ENCODE measurements at places on chromosomes 7 and 10. TPM values are rescaled to one million over a fixed set of nuclear protein-coding genes. Genes with fewer than 3 reads are reported as not detected.

DNA sequence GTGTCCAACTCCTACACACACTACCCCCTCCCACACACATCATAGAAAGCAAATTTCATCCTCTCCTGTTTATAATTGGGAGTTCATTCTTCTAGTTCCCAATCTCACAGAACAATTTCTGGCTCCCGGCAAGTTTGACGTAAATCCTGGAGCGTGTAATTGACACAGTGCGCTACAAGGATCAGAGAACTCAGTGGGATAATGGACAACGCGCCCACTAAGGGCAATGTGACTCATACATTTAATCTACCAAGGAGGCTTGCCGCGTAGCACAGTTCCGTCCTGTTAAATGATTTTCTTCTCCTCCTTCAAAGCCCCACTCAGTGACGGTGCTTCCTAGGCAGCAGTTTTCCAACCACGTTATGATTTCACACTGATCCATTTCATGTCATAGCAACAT lies 277.6 kb downstream of the SFMBT2 start:
- DNase-seq: no peak

DNA sequence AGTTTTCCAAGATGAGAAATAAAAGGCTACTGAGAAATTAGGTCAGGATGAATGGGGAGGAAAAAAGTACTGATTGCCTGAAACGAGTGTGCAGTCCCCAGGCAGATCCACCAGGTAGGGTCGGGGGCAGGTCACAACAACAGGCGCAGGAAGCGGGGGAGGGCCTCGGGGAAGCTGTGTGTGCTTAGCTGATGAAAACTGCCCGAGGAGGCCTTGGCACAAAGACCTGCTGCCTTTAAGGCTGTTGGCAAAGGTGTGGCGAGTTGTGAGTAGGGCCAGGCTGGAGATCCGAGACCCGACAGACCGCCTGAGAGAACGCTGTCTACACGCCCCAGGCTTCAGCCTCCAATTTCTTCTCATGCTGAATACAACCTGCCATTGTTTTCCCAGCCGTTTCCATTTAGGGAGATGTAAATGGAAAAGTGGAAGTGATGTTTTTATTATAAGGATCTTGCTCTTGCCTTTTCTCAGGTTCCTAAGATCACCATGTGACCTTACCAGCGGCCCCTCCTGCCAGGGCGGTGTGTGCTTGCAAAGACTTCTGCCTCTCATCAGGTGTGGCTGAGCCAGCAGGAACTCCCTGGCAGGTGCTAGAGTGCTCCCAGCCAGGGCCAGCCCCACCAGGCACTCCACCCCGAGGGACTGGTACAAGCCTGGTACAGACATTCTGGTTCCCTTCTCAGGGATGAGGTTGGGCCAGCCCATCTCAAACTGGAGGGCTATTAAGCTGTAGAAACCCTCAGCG lies 60.8 kb downstream of the DLG5 start:
- DNase-seq: no peak

- no peak for DNase-seq
Measured at GRCh38 chr10:88433565-88434186, 149.4 kb downstream of the RNLS start.

GRCh38 chr7:82594665-82595064 lies 151.1 kb upstream of the CACNA2D1 start:
- no peak for DNase-seq

GRCh38 chr7:391961-392524 lies 102.1 kb downstream of the FOXL3 start:
- no peak for DNase-seq

GRCh38 chr7:85150624-85151023 lies 36.2 kb downstream of the SEMA3D start:
- no peak for DNase-seq

DNA sequence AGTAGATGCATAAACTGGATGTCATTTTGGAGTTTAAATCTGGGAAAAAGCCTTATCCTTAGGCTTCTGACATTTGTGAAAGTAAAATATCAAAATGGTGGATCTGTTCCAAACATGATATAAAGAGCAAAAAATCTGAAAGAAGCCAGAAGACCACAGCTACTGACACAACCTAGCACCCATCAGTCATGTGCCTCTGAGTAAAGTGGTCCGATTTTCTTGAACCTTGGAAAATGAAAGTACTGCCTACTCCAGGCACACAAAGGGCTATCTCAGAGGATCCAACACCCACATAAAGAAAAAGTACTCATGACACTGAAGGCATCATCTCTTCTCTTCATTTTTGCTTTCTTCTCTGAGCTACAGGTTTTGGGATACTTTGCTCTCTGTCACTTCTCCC lies 150.7 kb downstream of the KMT2E start:
- no peak for DNase-seq

- peak; percentile 20 for DNase-seq
Measured at GRCh38 chr7:28687537-28687936, 270.6 kb downstream of the TRIL start.

DNA sequence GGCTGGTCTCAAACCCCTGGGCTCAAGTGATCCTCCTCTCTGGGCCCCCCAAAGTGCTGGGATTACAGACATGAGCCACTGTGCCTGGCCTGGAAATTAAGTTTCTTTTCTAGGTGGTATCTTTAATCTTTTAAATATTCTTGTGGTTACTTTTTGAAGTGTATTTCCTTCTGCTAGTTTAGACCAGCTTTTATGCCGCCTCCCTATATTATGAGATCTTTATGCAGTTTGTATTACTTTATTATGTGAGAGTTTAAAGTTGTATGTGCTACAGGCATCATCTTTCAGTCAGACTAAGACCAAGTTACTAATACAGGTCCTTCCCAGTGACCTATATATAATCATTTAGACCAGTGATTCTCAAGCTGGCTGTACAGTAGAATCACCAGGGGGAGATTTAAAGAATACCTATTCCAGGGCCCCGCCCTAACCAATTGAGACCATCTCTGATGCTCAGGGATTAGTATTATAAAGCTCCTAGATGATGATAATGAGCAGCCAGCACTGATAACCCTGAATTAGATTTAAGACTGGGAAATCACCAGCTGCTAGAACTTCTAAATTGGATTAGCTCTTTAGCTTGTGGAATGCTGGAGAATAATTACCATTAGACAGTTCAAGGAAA lies 11.3 kb downstream of the INPP5F start:
- no peak for DNase-seq

The AGAP9 gene
- total RNA-seq: 2.6 TPM

GRCh38 chr7:494259-494687 lies 25.4 kb downstream of the PDGFA start:
- no peak for DNase-seq

The STAG3 gene
- total RNA-seq: 0.77 TPM

GRCh38 chr10:70742537-70743429 lies 42.4 kb downstream of the TBATA start:
- peak; percentile 59 for DNase-seq

The HOXA2 gene
- 11.4 TPM for total RNA-seq

DNA sequence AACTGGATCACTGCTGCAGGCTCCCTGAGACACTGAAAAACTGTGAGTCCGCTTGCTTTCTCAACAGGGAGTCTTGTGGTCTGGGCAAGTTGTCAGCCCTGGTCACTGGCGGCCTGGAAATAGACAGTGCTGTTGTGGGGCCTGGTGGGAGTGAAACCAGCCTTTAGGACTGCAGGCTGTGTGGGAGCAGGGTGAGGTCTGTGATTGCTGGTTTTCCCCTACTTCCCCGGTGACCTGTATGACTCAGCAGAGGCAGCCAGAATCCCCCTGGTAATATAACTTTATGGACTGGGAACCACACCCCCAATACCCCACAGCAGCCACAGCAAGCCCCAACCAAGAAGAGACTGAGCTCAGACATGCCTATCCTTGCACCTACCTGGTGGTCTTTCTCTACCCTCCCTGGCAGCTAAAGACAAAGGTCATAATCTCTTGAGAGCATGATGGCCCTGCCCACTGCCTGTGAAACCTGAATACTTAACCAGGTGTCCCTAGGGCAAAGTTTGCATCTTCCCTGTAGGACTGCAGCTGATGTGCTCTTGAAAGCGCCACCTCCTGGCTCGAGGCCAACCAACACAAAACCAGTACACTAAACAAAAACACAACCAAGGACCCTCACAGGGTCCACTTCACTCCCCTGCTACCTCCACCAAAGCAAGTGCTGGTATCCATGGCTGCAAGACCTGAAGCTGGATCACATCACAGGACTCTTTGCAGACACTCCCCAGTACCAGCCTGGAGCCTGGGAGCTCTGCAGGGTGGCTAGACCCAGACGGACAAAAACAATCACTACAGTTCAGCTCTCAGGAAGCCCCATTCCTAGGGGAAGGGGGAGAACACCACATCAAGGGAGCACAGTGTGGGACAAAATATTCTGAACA lies 7.2 kb upstream of the ADAM22 start:
- DNase-seq: peak; percentile 68

DNA sequence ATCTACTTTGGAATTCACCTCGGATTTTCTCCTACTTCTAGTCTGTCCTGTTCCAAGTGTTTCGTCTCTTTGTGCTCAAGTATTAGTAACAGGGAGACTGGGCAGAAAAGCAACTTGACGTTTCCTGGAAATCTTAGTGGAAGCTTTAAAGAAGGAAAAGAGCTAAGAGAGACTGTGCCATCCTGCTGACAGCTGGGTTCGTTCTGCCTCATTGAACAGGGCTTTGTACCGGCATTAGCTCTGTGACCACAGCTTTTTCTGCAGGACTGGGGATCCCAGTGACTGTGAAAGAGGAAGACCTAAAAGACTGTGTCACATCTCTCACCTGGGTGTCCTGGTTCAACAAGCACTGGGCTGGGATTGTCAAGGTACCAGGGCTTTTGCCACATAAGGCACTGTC lies 70.8 kb upstream of the CDCA7L start:
- no peak for DNase-seq

- DNase-seq: peak; percentile 80
Measured at GRCh38 chr7:27300421-27300820, 57.8 kb downstream of the EVX1 start.

DNA sequence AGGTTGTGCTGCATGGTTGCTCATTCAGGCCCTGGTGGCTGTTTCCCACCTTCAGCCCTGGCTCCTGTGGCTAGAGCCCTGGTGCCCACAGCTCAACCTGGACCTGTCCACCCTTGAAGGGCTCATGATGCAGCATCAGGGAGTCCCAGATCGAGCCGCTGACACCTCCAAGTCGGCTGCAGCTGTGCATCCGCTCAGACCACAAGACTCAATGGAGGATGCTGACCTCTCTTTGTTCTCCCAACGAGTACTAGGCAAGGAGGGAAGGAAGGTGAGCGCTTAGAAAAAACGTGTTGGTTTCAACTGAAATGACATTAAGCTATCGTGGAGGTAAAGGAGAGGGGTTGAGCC lies 9.5 kb upstream of the C10orf95 start:
- DNase-seq: no peak

GRCh38 chr7:47282790-47283496 lies 299.0 kb downstream of the TNS3 start:
- no peak for DNase-seq

GRCh38 chr7:2802504-2803341 lies 41.4 kb downstream of the GNA12 start:
- DNase-seq: no peak

The PON1 gene
- not detected for total RNA-seq

The OR2A7 gene
- 0.11 TPM for total RNA-seq

DNA sequence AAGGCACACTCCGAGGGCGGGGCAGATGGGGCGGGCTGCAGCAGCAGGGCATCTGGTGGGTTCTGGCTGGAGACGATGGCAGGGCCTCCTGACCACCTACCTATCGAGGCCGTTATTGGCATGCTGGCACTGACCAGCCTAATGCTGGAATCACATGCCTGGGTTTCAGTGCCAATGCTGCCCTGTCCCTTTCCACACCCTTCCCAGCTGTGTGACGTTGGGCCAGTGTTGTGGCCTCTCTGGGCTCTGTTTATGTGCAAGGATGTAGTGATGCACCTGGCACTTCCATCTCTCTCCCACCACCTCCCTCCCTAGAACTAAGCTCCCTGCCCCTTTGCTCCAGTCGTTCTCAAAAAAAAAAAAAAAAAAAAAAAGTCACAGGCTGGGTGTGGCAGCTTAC lies 132.9 kb downstream of the ZMIZ1 start:
- no peak for DNase-seq

GRCh38 chr7:150003304-150003810 lies 129.6 kb downstream of the ATP6V0E2 start:
- no peak for DNase-seq

The LRGUK gene
- 5.5 TPM for total RNA-seq

GRCh38 chr7:101555269-101555920 lies 73.7 kb downstream of the MYL10 start:
- DNase-seq: no peak

- DNase-seq: no peak
Measured at GRCh38 chr10:75611172-75611992, 180.0 kb downstream of the LRMDA start.

The CHST12 gene
- total RNA-seq: 6.3 TPM

DNA sequence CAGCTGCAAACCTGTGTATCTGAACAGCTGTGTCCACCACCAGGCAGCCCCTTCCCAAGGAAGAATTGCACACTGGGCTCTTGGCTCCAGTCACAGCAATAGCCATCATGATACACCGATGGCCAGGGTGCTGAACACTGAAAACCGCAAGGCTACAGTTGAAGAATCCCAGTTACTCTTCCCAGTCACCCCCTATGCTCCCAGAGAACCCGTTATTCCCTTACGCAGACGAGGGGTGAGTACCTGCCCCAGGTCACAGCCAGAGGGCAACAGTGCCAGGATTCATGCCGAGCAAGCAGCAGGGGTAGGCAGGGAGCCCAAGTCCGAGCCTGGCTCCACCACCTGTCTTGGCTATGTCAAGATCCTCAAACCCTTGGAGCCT lies 57.8 kb downstream of the RASGEF1A start:
- no peak for DNase-seq

DNA sequence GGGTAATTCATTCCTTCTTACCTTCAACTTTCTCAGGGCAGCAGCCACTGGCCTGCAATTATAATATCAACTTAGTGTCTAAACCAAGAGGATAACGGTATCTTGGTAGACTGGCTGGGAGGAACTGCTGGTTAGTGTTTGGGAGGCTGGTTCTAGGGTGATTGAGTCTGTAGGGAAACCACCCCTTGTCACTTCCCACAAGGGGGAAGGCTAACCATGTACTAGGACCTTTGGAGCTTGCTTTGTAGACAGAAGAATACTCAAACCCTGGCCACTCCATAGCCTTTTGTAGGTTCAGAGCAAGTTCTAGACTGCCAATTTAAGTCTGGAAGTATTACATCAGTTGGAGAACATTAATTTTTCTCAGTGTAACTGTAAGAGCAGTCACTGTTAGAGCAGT lies 51.3 kb downstream of the NHLRC2 start:
- DNase-seq: no peak

GRCh38 chr10:32680803-32681557 lies 235.0 kb downstream of the CCDC7 start:
- DNase-seq: no peak

The TSPAN12 gene
- total RNA-seq: 15.9 TPM

- DNase-seq: peak; percentile 30
Measured at GRCh38 chr7:149050941-149051340, 22.6 kb upstream of the PDIA4 start.

GRCh38 chr10:32960022-32960421 lies 2.0 kb upstream of the ITGB1 start:
- peak; percentile 27 for DNase-seq

DNA sequence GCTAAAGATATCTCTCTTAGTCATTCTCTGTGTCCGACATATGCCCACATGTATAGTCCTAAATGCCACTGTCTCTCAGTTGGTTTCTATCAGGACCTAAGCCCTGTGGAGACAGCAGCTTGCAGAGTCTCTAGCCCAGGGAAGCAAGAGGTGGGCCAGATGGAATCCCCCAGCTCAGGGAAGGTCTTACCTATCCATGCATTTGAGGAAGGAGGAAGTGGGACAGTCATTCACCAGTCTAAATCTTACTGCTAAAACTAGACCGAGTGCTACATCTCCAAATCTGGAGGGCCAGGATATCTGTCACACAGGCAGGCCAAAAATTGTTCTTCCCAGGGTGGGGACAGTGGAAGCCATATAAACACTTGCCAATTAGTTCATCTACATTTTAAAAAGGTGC lies 26.4 kb upstream of the HERPUD2 start:
- DNase-seq: no peak

GRCh38 chr7:122535086-122535485 lies 163.8 kb downstream of the RNF133 start:
- DNase-seq: no peak

Data from Daoy (cell line).